ENCODE measurements at places on chromosomes 2 and 18.
A peak's percentile ranks its signal among the peaks of the same experiment; 100 is the strongest.

GRCh38 chr2:153394247-153394646 is 84.3 kb downstream of the RPRM start:
- H3K27ac ChIP-seq: no peak overlapping the region
- DNase-seq: no peak
- no peak overlapping the region for H3K4me3 ChIP-seq
- H3K27me3 ChIP-seq: no peaks in the 10 kb centered on the region
- no peaks in the 10 kb centered on the region for H3K4me1 ChIP-seq

GRCh38 chr18:75365837-75366236 is 61.7 kb downstream of the SMIM21 start:
- H3K36me3 ChIP-seq: no peaks in the 10 kb centered on the region
- no peak overlapping the region for H3K27ac ChIP-seq
- H3K27me3 ChIP-seq: no peaks in the 10 kb centered on the region
- no peak for DNase-seq

GRCh38 chr2:226712941-226713340 is 86.7 kb downstream of the IRS1 start:
- H3K4me1 ChIP-seq: peaks cover 6% of the 10 kb centered on the region
- H3K4me3 ChIP-seq: no peak overlapping the region
- DNase-seq: no peak
- H3K36me3 ChIP-seq: no peaks in the 10 kb centered on the region

DNA sequence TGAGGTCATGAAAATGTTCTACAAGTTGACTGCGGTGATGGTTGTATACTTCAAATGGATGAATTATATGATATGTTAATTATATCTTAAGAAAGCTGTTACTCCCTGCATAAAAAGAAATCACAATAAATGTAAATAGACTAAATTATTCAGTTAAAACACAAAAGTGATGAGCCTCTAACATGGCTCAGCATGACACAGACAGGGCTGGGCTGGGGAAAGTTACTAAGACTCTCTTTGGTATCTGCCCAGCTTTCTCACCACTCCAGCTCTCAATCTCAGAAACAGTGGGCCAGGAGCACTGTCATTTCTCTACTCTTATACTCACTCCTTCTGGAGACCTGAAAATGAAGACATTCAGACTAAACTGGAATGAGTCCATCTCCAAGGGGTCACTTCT is 3.5 kb downstream of the CYP27C1 start:
- no peak for DNase-seq
- peak overlapping the region; percentile 89 for H3K27ac ChIP-seq
- H3K36me3 ChIP-seq: no peaks in the 10 kb centered on the region

DNA sequence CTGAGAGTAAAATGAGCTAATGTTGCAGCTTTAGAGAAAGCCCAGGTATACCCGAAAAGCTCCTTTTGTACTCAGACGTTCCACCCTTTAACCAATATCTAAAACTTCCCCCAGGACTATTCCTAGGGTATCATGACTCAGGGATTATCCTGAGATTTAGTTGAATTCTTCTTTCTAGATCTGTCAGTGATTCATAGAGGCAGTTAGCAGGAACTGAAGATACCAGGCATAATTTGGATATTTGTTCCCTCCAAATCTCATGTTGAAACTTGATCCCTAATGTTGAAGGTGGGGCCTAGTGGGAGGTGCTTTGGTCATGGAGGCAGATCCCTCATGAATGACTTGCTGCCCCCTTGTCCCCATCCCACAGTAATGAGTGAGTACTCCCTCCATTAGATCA is 161.2 kb upstream of the LRP1B start:
- H3K36me3 ChIP-seq: no peaks in the 10 kb centered on the region
- H3K27me3 ChIP-seq: no peaks in the 10 kb centered on the region
- H3K4me1 ChIP-seq: peaks cover 4% of the 10 kb centered on the region
- H3K27ac ChIP-seq: peak overlapping the region; percentile 36
- no peak for DNase-seq

DNA sequence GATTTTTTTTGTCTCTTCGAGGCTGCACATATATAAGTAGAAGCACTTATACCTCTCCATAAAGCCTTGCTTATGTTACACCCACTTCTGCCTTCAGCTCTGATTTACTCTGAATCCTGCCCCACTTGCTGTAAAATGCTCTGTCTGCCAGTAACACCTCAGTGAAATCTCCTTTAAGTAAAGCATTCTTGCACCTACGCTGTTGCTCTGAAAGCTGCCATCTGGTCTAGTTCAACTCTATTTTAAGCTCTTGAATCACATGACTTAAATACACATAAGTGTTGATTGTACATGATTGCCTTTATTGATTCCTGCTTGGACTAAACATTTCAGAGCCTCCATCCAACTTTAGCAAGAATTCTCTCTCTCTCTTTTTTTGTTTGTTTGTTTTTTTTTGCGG is 609.0 kb upstream of the CELF4 start:
- DNase-seq: no peak
- H3K27ac ChIP-seq: no peak overlapping the region
- peaks cover 2% of the 10 kb centered on the region for H3K27me3 ChIP-seq
- no peaks in the 10 kb centered on the region for H3K4me1 ChIP-seq

DNA sequence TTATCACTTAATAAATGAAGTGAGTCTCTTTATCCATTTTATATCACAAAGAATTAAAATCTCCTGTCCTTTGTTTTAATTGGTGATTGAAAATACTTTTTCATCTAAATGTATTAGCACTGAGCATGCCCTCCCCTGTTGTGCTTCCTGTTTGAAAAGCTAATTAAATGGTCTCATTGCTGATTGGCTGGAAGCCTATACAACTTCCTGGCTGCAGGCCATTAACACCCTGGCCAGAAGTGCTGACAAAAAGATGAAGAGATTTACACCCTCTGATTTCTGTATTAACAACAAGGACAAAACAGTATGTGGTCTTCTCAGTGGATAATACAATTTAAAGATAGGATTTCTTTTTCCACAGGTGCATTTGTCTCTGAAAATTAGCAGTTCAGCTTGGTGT is 548.0 kb downstream of the DCC start:
- no peaks in the 10 kb centered on the region for H3K27me3 ChIP-seq
- H3K36me3 ChIP-seq: no peaks in the 10 kb centered on the region
- H3K4me3 ChIP-seq: no peak overlapping the region
- no peaks in the 10 kb centered on the region for H3K4me1 ChIP-seq

DNA sequence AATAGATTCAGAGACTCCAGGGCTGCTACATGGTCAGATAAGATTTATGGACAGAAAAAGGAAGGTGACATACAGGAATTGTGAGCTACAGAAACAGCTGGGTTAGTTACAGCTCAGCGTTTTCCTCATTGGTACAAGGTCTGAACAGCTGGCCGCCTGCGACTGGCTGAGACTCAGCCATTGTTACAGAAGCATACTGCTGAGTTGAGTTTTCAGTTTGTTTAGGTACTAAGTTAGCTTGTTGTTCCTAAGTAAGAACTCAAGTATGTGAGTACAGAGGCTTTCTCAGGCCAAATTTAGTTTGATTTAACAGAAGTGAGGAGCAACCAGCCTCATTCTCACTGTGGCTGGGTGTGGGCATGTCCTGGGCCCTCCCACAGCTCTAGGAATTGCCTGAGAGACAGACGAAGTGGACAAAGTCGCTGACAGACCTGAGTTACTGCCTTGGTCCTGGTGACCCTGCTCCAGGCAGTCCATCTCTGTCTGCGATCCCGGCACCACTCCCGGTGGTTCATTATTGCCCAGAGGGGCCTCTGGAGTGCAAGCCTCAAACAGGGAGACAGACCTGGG is 27.8 kb upstream of the RHOB start:
- no peaks in the 10 kb centered on the region for H3K36me3 ChIP-seq
- peaks cover 21% of the 10 kb centered on the region for H3K4me1 ChIP-seq
- no peaks in the 10 kb centered on the region for H3K27me3 ChIP-seq
- DNase-seq: no peak

- H3K36me3 ChIP-seq: no peaks in the 10 kb centered on the region
- no peak overlapping the region for H3K4me3 ChIP-seq
- no peak overlapping the region for H3K27ac ChIP-seq
- H3K4me1 ChIP-seq: no peaks in the 10 kb centered on the region
Observed at GRCh38 chr2:192971981-192972380, 777.2 kb upstream of the TMEFF2 start.

DNA sequence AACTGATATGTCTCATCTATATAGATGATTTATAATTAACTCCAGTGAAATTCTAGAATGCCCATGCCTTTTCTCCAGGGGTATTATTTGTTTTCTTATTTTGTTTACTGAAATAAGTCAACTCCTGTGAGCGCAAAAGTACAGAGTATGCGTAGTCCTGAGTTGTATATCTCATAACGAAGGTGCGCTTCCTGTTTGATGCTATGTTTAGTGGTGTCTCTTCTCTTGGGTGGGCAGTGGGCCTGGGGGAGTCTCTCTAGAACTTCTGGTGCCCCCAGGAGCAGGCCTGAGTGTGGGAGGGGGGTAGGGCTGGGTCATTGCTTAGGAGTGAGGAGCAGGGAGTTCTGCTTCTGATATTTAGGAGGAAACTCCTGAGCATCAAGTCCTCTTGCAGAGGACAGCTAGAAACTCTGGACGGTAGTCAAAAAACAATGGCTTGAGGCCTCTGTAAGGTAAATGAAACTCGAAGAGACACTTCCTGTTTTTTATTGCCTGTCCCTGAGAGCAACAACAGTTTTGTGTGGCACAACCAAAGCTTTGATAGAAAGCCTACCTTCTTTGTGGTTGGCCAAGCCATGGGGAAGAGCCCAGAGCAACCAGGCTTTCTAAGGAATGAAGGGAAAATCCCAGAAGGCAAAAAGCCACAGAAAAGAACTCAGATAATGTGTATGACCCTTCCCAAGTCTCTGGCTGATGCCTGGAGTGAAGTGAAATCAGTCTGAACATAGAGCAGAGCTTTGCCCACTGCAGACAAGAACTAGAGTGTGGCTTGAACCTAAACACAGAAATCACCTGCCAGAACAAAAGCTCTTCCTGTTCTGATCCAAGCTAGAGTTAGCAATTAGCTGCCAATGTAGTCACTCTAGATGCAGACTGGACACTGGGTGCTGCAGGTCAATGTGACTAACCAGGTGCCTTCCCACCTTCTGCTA is 8.5 kb upstream of the SP140L start:
- no peaks in the 10 kb centered on the region for H3K4me1 ChIP-seq
- no peak overlapping the region for H3K27ac ChIP-seq
- H3K36me3 ChIP-seq: no peaks in the 10 kb centered on the region
- H3K27me3 ChIP-seq: no peaks in the 10 kb centered on the region
- no peak overlapping the region for H3K4me3 ChIP-seq

GRCh38 chr18:66708646-66709045 is 104.8 kb upstream of the CDH19 start:
- H3K27ac ChIP-seq: no peak overlapping the region
- no peak overlapping the region for H3K4me3 ChIP-seq
- no peaks in the 10 kb centered on the region for H3K4me1 ChIP-seq
- H3K27me3 ChIP-seq: no peaks in the 10 kb centered on the region
- no peaks in the 10 kb centered on the region for H3K36me3 ChIP-seq
- DNase-seq: no peak

DNA sequence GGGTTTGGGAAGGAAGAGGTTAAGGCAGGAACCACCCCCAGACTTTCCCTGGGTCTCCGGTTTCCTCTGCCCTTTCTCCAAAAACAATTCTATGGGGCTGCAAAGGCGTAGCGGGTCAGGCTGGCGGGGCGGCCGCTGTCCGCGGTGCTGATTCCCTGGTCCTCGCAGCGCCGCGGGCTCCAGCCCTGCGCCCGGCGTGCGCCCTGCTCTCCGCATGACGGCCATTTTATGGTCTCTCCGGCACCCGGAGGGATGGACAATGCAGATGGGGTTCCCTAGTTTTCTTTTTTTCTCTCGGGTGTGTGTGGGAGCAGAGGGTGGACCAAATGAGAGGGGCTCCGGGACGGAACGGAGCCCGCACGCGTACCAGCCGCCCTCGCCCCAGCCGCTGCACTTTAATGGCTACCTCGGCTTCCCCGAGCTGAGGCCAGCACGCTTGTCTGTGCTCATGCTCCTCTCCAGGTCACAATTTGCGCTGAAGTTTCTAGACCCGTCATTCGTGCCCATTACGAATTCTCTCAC is 1.6 kb downstream of the ST8SIA3 start:
- no peaks in the 10 kb centered on the region for H3K36me3 ChIP-seq
- no peaks in the 10 kb centered on the region for H3K4me1 ChIP-seq
- no peak overlapping the region for H3K27ac ChIP-seq
- H3K27me3 ChIP-seq: peaks cover 58% of the 10 kb centered on the region
- no peak overlapping the region for H3K4me3 ChIP-seq

GRCh38 chr18:31977270-31977872 is 34.4 kb upstream of the TRAPPC8 start:
- H3K4me3 ChIP-seq: no peak overlapping the region
- no peaks in the 10 kb centered on the region for H3K36me3 ChIP-seq
- H3K27ac ChIP-seq: no peak overlapping the region
- DNase-seq: no peak
- no peaks in the 10 kb centered on the region for H3K4me1 ChIP-seq

DNA sequence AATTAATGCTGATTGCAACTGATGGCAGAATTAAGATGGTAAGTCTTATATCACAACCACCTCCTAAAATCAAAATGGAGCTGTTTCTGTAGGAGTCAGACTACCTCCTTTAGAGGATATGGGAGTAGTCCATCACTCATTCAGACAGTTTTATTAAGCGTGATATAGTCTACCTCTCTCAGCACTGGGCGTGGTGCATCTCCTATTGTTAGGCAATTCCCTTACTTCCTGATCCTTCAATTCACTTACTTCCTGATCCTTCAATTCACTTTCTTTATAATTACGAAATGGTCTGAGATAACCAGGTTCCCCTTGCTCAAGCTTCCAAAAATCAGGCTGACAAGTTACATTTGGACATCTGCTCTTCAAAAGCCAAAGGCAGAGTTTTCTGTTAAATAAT is 31.9 kb downstream of the ATP8B1 start:
- no peaks in the 10 kb centered on the region for H3K36me3 ChIP-seq
- H3K27me3 ChIP-seq: no peaks in the 10 kb centered on the region
- H3K27ac ChIP-seq: peak overlapping the region; percentile 80

GRCh38 chr2:98028101-98028561 is 32.4 kb upstream of the TMEM131 start:
- H3K27ac ChIP-seq: no peak overlapping the region
- no peak for DNase-seq
- no peaks in the 10 kb centered on the region for H3K36me3 ChIP-seq
- no peaks in the 10 kb centered on the region for H3K4me1 ChIP-seq

GRCh38 chr18:45312555-45313126 is 302.6 kb upstream of the SLC14A2 start:
- H3K27ac ChIP-seq: no peak overlapping the region
- H3K27me3 ChIP-seq: no peaks in the 10 kb centered on the region
- no peaks in the 10 kb centered on the region for H3K4me1 ChIP-seq
- H3K4me3 ChIP-seq: no peak overlapping the region

DNA sequence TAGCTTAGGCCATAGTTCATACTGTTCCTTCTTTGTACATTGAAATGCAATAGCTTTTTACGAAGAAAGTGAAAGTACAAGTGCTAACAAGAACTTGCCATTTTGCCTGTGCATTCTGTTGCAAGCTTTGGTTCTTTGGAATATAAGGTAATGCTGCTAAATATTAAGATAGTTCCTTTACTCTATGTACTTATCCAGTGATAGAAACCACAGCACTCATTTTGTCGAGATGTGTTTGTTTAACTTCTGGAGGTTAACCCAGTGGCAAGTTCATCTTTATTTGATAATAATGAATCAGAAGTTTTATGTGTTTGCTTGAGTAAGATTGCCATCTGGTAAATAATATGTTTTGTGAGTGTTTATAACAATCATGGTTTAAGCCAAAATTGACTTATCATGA is 373.1 kb upstream of the FANCL start:
- no peak overlapping the region for H3K4me3 ChIP-seq
- peaks cover 20% of the 10 kb centered on the region for H3K4me1 ChIP-seq
- H3K27ac ChIP-seq: peak overlapping the region; percentile 10

All from RWPE2 (cell line).